ENCODE measurements at places on chromosomes 6 and 20.

DNA sequence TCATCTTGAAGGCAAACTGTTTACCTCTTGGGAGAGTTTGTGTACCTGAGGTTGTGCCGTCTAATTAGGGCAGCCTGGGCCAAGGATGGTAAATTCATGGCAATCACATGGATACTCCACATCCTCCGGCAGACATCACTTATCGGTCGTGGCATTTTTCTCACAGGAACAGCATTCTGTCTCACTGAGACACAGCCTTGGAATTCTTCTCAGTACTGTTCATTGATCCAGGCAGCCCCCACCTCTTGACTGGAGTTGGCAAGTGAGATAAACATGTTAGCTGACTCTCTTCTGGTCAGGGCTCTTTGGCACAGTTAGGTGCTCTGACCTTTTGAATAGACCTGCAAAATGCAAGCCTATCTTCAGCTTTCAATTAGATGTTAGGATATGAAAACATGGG, 511.4 kb upstream of the FLRT3 start:
- H3K27ac ChIP-seq = no peak overlapping the region
- peaks cover under 1% of the 10 kb centered on the region for H3K4me1 ChIP-seq
- DNase-seq = no peak
- no peak overlapping the region for H3K4me3 ChIP-seq
- no peaks in the 10 kb centered on the region for H3K27me3 ChIP-seq
- H3K36me3 ChIP-seq = no peaks in the 10 kb centered on the region

DNA sequence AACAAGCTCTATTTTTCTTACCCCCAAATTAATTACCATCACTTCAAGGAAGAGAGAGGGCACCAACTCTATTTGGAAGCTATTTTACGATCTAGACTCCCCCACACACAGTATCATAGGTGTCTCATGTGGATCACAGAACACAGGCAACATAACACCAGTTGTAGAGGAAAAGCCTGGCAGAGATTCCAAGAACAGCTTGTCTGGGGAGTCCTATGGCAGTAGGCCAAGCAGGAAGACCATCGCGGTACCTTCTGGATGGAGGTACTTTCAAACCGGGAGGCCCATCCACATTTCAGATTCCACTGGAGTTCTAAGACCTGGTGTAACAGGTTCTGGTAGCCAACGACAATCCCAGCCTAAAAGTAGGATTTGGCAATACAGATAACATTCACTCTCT, 37.6 kb upstream of the SPDEF start:
- H3K27me3 ChIP-seq = no peaks in the 10 kb centered on the region
- H3K4me1 ChIP-seq = peaks cover 4% of the 10 kb centered on the region
- DNase-seq = no peak
- H3K36me3 ChIP-seq = peaks cover 15% of the 10 kb centered on the region
- no peak overlapping the region for H3K4me3 ChIP-seq

DNA sequence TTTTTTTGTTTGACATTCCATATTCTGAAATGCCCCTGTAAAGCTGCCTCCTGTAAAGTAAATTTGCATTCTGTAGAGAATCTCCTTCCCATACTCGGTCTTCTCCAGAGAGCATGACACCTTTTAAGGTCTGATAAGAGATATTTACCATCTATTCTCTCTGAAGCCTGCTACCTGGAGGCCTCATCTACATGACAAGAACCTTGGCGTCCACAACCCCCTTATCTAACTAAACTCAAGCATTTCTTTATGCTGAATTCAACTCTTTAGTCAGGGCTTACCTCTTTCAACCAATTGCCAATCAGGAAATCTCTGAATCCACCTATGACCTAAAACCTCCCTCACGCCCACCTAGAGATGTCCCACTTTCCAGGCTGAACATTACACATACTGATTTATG, 51.6 kb downstream of the FAM184A start:
- H3K4me3 ChIP-seq = no peak overlapping the region
- H3K36me3 ChIP-seq = no peaks in the 10 kb centered on the region
- H3K27me3 ChIP-seq = peaks cover 14% of the 10 kb centered on the region
- no peak for DNase-seq
- no peaks in the 10 kb centered on the region for H3K4me1 ChIP-seq
- no peak overlapping the region for H3K27ac ChIP-seq

DNA sequence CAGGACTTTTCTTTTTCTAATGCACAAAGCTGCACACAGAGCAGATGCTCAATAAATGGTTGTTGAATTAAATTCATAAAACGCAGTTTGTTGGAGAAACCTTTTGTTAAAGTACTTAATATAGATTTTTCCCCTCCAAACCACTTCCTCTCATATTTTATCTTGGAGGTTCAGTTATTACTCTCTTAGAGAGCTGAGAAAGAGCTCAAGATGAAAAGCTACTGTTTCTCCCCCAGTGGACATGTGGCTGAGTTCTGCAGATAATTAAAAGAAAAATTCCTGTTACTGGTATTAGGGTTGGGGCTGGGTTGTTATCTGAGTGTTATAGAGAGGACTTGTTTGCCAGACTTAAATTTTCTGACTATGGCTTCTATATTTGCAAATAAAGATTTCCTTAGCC, 294.0 kb downstream of the TBC1D7 start:
- no peaks in the 10 kb centered on the region for H3K36me3 ChIP-seq
- no peaks in the 10 kb centered on the region for H3K4me1 ChIP-seq
- no peaks in the 10 kb centered on the region for H3K27me3 ChIP-seq

DNA sequence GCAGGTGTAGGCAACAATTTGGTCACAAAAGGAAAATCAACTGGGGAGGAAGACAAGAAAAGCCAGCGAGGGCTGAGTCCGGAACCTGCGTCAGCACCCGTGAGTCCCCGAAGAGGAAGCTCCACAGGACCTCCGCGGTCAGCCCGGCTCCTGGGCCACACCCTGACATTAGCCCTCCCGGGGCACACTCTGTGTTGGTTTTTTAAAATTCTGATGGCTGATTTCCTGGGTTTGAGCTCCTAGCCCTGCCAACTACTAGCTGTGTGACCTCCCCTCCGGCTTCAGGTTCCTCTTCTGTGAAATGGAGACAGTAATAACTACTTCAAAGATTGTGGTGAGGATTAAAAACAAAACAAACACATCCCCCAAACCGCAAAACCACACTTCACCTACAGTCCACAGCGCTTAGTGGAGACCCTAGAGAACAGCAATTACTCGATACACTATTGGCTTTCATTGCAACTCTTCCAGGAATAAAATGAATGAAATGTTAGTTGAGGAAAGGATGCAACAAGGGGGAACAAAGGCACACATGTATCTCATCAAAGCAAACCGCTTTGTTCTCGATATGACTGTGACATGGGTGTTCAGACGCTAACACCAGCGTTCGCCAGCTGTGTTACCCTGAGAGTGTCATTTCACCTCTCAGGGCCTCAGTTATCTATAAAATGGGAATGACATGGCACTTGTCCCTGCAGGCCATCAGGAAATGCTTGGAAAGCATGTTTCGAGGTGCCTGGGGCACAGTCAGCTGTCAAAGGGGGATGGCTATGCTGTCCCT, 985 bp downstream of the ZBP1 start:
- no peaks in the 10 kb centered on the region for H3K4me1 ChIP-seq
- no peak overlapping the region for H3K4me3 ChIP-seq
- no peaks in the 10 kb centered on the region for H3K36me3 ChIP-seq
- H3K27ac ChIP-seq = no peak overlapping the region
- peaks cover 25% of the 10 kb centered on the region for H3K27me3 ChIP-seq

DNA sequence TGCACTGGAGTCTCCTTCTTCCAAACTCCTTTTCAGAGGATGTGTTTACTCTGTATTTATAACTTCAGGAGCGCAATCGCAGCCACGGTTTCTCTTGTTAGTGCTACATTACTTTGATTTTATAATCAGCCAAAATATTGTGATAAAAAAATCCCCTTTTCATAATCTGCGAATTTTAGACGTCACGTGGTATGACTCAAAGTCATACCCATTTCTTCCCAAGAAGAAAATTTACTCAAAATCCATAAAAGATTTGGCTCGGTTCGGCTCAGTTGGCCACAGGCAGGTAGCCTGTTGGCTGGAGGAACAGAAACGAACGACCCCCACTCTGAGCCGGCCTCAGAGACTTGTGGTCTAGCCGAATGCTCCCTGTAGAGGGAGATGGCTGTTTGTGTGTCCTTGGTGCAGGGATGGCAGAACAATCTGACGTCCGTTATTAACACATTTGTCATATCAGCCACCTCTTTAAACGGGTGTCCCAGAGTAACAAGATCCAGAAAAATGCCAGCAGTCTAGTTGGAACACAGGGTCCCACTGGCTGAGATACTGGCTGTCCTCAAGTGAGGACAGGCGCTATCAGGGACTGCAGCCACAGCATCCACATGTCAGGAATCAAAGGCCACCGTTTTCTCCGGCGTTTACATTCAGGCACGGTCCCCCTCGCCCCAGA, 247.6 kb downstream of the DLL1 start:
- DNase-seq = no peak
- no peak overlapping the region for H3K4me3 ChIP-seq
- no peaks in the 10 kb centered on the region for H3K36me3 ChIP-seq
- H3K27me3 ChIP-seq = peaks cover 9% of the 10 kb centered on the region
- H3K4me1 ChIP-seq = no peaks in the 10 kb centered on the region

DNA sequence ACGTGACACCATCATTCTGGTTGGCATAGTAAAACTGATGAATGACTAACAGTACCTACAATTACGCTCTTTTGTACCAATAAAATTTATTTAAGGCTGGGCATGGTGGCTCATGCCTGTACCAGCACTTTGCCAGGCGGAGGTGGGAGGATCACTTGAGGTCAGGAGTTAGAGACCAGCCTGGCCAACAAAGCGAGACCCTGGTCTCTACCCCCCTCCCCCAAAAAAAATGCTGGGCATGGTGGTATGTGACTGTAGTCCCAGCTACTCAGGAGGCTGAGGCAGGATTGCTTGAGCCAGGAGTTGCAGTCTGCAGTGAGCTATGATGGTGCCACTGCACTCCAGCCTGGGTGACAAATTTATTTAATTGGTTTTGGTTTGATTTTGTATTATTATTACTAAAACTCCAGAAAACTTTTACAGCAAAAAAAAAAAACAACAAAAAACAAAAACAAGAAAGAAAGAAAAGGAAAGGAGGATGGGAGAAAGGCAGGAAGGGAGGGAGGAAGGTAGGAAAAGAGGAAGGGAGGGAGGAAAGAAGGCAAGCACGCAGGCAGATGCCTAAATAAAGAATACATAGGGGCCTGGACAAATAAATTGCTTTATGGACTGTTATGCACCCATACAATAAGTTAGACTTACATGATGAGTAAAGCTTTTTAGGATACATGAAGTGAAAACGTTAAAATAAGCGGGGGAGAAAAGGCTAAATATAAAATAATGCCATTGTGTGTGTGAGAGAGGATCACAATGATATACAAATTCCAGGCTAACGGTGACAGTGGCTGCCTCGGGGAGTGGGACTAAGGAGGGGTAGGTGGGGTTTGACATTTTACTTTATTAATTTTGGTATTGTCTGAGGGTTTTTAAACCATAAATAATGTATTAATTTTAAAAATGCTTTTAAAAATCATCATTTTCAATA, 682 bp upstream of the ZSCAN9 start:
- no peak for DNase-seq
- peak overlapping the region; percentile 86 for H3K4me3 ChIP-seq
- H3K4me1 ChIP-seq = no peaks in the 10 kb centered on the region
- peaks cover 22% of the 10 kb centered on the region for H3K27me3 ChIP-seq
- peak overlapping the region; percentile 78 for H3K27ac ChIP-seq

DNA sequence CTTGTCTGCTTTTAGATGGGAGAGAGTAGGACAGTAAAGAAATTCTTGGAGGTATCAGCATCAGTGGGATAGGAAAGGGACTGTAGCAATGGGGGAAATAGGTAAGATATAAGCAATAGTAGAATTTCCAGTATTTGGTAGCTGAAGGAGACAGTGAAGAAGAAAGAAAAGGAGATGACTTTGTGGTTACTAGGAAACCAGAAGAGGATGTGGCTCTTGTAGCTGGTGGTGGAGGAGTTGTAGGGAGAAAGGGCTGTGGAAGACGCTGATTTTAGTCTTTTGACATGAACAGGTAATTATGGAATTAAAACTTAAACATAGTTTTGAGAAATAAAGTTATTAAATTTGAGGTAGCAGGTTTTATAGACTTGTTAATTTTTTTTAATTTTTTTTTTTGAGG, 26.1 kb downstream of the SH3BGRL2 start:
- DNase-seq = no peak
- H3K4me3 ChIP-seq = no peak overlapping the region
- H3K4me1 ChIP-seq = no peaks in the 10 kb centered on the region
- no peaks in the 10 kb centered on the region for H3K27me3 ChIP-seq

GRCh38 chr6:132298344-132298949, 102.8 kb downstream of the MOXD1 start:
- H3K27me3 ChIP-seq = no peaks in the 10 kb centered on the region
- no peak overlapping the region for H3K4me3 ChIP-seq
- no peak overlapping the region for H3K27ac ChIP-seq
- H3K4me1 ChIP-seq = peaks cover 3% of the 10 kb centered on the region

- H3K36me3 ChIP-seq = no peaks in the 10 kb centered on the region
- no peaks in the 10 kb centered on the region for H3K4me1 ChIP-seq
- H3K27ac ChIP-seq = no peak overlapping the region
- no peak for DNase-seq
- H3K27me3 ChIP-seq = no peaks in the 10 kb centered on the region
Observed at GRCh38 chr6:47403056-47403455, 74.5 kb upstream of the CD2AP start.

DNA sequence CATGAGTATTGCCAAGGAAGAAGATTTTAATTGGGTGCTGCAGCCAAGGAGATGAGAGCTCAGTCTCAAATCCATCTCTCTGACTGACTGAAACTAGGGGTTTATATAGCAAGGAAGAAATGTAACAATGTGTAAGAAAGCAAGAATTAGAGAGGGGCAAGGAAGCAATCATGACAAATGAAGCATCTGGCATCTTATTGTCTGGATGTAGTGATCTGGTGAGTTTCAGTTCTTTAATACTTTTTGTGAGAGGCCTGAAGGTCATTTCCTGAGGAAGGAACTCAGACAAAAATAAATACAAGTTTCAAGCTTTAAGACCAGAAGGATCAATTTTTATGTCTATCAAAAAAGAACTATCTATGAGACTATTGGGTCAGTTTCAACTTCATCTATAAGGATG, 64.2 kb downstream of the HTR1E start:
- no peaks in the 10 kb centered on the region for H3K4me1 ChIP-seq
- no peak overlapping the region for H3K4me3 ChIP-seq
- no peak overlapping the region for H3K27ac ChIP-seq
- H3K27me3 ChIP-seq = no peaks in the 10 kb centered on the region
- DNase-seq = no peak

DNA sequence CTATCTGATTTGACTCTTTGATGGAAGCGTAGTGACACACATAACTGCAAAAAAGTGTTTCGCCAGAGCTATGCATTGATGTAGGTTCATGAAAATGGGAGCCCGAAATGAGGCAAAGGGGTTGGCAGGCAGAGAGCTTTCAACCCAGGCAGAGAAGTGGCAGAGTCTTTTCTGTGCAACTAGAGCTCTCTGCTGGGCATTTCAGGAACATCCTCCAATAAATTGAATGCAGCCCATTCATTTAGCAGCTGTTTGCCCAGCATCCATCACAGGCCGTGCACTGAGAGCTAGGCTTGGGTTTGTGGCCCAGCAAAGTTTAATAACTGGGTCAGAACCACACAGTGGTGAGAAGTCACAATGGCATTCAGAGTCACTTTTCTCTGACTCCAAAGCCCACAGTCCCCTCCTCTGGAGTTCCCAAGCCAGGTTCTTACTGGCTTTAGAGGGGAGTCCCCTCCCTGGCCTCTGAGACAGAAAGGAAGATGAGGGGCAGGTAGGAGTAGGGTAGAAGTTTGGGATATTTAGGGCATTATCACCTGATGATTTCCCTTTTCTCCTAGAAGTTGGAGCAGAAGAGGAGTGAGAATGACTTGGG, 31.8 kb upstream of the ELMO2 start:
- no peaks in the 10 kb centered on the region for H3K27me3 ChIP-seq
- H3K4me1 ChIP-seq = no peaks in the 10 kb centered on the region
- no peaks in the 10 kb centered on the region for H3K36me3 ChIP-seq
- no peak overlapping the region for H3K27ac ChIP-seq

Data from neuronal stem cell (in vitro differentiated cells).